ENCODE measurements at places on chromosomes 1 and 21.
A peak's percentile ranks its signal among the peaks of the same experiment; 100 is the strongest.

GRCh38 chr1:7103874-7104273, 318.6 kb downstream of the CAMTA1 start:
- DNase-seq: no peak

DNA sequence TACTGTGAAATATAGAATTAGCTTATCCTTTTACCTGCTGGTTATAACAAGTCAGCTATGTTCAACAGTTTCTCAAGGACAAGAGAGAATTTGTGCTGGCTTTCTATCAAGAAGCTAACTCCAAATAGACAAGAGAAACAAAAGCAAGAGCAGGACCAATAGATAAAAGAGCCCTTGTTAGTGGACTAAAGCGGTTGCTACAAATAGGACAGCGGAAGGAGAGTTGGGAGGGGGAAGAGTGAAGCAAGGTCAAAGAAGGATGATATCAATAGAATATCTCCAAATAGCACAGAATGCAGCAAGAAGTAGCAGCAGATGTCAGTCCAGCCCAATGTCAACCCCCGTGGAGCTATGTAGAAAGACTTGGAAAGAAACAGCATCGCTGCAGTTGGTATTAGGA, 53.0 kb upstream of the AKT3 start:
- no peak for DNase-seq

DNA sequence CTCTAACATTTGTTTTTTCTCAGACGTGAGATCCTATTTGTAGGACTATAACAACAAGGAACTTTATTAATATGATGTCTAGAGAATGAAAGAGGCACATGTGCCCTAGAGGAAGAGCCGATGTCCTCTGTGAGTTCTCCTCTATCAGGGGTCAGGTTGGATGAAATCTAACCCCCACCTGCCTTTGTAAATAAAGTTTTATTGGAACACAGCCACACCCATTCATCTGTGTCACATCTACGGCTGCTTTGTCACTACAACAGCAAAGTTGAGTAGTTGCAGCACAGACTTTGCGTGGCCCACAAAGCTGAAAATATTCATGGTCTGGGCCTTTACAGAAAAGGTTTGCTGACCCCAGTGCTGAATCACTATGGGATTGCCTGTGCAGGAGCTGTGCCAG, 571 bp upstream of the CAPN9 start:
- no peak for DNase-seq

- DNase-seq: peak; percentile 10
These were observed 41.6 kb upstream of the MTR start for GRCh38 chr1:236753516-236753915.

DNA sequence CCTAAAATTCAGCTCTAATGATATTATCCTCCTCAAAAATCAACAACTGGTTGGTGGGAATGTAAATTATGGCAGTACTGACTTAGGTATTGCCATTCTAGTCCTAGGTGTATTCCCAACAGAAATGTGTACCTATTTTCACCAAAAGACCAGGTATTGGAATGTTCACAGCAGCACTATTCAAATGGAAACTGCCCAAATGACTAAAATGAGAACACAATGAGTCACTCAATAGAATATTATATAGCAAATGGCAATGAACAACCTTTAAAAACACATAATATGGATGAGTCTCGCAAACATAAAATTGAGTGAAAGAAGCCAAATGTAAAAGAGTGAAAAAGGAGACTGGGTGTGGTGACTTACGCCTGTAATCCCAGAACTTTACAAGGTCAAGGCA, 44.9 kb downstream of the GADD45A start:
- no peak for DNase-seq

GRCh38 chr1:211607754-211608473, 29.0 kb upstream of the SLC30A1 start:
- DNase-seq: no peak

- peak; percentile 82 for DNase-seq
These were observed 37.9 kb upstream of the BTG2 start for GRCh38 chr1:203267347-203267846.

DNA sequence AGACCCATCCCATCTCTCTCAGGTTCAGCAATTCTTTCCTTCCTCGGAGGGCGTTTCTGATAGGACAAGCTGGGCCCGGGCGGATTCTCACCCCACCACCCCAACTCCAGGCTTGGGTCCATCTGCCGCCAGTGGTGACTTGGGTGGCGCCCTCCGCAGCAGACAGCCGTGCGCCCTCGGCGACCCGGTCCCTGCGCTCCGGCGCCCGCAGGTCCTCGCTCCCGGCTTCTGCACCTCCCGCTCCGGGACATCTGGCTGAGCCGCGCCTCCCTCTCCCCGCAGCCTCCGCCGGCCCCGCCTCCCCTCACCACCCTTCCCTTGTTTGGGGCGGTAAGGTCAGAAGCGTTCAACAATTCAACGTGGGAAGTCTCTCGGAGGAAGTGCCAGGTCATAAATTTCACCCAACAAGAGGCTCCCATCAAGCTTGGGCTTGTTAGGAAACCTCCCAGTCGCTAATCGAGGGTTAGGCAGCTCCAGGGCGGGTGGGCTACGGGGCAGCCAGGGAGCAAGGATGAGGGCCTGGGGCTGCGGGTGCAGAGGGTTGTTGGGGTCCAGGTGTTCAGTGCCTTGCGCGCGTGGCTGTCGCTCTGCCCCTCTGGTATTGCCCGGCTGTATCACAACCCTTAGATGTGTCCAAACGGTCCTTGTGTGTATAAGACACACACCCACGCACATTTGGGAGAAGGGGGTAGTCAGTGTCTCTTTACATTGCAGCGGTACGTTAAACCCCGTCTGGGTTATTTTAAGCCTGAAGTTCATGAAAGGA, 39.8 kb downstream of the OLIG1 start:
- no peak for DNase-seq

- no peak for DNase-seq
These were observed 85.4 kb downstream of the COLGALT2 start for GRCh38 chr1:183952101-183952500.

GRCh38 chr1:228082918-228083870, 686 bp downstream of the ARF1 start:
- peak; percentile 38 for DNase-seq

DNA sequence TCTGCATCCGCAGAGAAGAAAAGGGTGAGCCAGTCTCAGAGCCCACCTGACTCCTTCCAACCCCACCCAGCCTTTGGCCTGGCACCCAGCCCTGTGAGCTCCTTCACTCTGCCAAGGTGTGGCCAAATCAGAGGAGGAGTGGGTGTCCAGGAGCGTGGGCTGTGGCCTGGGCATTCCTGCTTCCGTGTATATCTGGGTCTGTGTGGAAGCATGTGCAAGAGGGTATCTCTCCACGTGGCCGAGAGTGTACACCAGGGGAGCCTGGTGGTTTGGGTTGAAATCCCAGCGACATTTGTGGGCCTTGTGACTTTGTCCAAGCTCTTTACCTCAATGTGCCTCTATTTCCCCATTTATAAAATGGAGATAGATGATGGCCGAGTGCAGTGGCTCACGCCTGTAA, 29.8 kb downstream of the CDCP2 start:
- DNase-seq: no peak

DNA sequence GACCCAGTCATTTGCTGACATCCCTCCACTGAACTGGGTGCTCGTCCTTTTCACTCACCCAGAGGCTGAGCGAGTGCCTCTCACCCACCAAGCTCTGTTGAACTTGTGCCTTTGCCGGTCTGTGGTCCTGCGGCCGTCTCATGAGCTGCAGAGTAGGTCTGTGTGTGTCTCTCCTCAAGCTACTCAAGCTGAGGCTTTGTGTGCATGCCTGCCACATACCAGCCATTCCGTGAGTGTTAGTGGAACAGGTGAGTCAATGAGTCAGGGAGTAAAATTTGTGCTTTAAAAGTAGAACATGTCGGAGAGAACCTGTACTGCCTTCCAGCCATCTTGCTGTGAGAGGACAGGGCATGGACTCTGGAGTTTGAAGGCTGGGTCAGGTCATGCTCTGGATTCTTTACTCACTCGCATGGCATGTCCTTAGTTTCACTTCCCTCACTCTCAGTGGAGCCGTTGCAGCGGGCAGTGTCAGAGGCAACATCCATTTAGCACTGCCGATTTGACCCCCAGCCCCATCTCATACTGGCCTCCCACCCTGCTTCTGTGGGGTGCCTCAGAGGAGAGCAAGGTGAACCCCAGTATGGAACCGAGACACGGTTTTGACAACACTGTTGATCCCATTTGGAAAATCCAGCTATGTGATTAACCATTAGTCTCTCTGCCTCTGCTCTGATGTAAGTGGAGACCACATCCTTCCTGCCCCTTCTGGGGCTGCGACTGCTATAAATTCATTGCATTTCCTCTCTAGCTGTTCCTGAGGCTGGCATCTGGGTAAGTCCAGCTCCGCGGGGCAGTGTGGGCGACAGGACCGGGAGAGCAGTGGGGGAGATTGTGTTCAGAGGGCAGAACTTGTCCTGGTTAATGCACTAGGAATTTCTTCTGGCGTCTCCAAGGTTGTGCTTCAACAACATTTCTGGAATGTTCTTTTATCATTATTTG, at the start of gene NLRP3:
Gene NLRP3, plus strand, starts transcription at position 751 of the 939 bp plus-strand sequence. CDS start 2,628 bp downstream, outside the sequence.
- DNase-seq: no peak

DNA sequence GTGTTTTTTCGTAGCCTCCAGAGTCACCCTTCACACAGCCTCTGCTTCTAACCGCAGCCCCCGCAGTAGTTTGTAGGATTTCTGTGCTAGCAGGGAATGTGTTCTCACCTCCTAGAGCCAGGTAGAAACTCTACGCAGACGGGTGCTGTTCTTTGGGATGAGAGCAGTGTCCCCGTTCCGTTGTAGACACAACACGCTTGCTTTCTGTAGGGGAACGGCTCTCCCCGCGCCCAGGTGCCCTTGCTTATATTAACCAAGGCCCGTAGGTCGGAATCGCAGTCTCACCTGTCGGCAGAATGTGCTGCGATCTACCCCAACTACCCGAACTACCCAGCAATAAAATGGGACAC, 111.8 kb upstream of the NBPF11 start:
- DNase-seq: no peak

DNA sequence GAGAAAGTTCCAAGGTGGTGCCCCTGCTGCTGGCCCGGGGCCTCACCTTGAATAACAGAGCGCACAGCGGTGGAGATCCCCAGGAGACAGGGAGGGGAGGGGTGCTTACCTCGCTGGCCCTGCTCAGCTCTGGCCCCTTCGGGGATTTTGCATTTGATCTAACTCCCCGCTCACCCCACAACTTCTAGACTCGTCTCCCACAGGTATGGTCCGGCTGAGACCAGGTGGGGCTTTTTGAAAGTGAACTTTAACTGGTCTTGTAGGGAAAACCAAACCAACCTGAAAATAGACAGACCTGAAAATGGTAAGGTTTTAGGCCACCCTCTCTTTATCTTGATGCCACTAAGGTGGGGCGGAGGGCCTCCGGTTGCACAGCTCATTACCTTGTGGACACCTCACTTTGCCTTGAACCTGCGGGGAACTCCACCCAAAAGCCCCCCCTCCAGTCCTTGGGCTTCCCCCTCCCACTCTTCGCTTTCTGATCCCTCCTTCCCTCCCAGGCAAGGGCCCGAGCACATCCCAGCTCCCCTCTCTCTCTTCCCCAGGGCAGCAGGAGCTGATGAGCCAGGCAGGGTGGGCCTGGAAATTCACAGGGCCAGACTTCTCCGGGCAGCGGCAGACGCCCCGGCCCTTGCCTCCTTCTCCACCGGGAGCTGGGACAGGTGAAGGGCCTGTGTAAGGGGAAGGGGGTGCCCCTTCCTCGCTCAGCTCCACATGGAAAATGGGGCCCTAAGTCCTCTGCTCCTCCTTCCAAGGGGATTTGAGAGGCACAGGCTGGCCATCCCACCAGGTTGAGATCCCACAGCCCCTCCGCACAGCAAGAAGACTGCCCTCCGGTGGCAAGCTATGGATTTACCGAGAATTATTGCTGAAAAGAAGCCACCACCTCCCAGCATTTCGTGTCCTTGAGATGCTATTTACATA, 16.1 kb downstream of the TNFRSF8 start:
- peak; percentile 62 for DNase-seq

DNA sequence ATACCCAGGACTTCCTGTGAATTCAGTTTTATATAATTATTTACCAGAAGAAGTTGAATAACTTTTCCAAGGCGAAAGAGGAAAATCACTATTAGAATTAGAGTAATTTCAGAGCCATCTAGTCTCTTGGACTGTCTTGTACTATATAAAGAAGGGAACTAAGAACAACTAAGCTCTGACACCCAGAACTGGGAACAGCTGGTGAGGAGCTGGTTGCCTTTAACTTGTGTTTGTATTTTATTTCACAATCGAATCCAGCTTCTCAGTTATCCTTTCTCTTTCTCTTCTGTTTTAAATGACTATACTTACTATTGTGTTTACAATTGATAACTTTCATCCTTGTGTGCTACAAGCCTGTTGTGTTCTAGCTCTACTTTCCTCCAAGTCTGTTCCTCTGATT, 8.4 kb downstream of the SNX27 start:
- DNase-seq: no peak

- DNase-seq: no peak
These were observed 37.7 kb upstream of the IPO9 start for GRCh38 chr1:201791051-201791778.

- no peak for DNase-seq
These were observed 48.3 kb downstream of the IGSF21 start for GRCh38 chr1:18155881-18156385.

- DNase-seq: no peak
These were observed 164.3 kb downstream of the GRIK1 start for GRCh38 chr21:29775462-29775861.

- DNase-seq: peak; percentile 93
These were observed 45.1 kb downstream of the TMEM53 start for GRCh38 chr1:44628962-44629756.

DNA sequence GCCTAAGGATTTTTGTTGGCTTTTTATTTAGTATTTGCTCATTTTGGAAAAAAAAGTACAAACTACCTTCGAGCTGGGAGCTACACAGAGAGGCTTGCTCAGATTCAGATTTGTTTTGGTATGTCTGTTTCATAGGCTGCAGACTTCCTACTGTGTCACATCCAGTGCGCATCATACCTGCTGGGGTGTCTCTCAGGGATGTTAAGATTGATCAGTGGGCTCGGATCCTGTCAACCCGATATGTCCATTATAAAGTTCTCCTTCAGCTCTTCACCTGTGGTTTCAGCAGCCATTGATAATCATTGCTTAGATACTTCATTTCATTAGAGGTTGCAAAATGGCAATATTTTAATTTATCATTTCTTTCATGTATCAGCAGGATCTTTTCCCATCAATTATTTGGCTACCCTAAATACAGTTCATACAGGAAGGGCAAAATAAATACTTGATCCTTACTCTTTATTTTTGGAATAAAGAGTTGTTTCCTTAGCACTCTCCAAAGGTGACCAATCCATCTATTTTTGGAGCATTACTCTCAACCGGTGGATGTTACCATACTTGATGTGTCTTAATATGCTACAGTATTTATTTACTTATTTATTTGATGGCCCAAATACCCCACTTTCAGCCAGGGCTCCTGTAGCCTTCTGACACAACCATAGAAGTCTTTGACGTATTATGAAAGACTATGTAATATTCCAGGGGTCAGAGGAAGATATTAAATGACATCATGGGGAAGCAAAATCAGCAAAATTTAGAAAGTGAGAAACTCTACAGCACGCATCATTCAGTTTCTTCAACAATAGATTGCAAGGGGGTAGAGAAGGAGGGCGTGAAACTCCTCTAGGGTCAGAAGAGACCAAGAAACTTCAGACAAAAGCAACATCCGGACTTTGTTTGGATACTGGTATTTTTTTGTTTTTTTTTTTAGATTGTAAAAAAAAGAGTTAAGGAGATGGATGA, 55.3 kb upstream of the HNRNPU start:
- DNase-seq: no peak

- no peak for DNase-seq
These were observed 19.2 kb upstream of the CLSTN1 start for GRCh38 chr1:9842781-9843575.

GRCh38 chr1:7014640-7014930, 229.3 kb downstream of the CAMTA1 start:
- DNase-seq: peak; percentile 4

- no peak for DNase-seq
These were observed 218.6 kb downstream of the CACNA1E start for GRCh38 chr1:181701891-181702290.

GRCh38 chr1:23392125-23392855, 22.7 kb upstream of the ZNF436 start:
- DNase-seq: no peak

Measured in fibroblast of skin of right biceps (primary cell).